Muscle of arm (tissue), 14 donors: ENCODE measurements at places on chromosomes 3 and 15. TPM values are rescaled to one million over a fixed set of nuclear protein-coding genes. Genes with fewer than 3 reads are reported as not detected.

DNA sequence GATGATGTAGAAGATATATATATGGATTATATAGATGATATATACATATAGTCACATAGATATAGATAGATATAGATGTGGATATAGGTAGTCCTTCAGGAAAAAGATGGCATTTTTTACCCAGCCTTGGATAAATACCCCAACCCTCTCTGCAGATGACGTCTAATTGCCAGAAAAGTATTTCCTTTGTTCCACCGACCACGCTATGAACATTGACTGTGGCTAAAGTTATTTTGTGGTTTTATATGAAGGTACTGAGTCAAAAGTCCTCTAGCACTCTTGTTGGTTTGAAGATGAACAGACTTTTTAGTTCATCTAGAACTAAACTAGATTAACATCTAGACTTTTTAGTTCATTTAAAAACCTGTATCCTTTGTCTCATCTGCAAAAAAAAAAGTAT is 207.7 kb downstream of the PLOD2 start:
- DNase-seq: no peak

- DNase-seq: no peak
Observed at GRCh38 chr3:127222664-127223063, 29.7 kb downstream of the PRR23E start.

GRCh38 chr15:51952805-51953204 is 18.8 kb downstream of the LEO1 start:
- no peak for DNase-seq

DNA sequence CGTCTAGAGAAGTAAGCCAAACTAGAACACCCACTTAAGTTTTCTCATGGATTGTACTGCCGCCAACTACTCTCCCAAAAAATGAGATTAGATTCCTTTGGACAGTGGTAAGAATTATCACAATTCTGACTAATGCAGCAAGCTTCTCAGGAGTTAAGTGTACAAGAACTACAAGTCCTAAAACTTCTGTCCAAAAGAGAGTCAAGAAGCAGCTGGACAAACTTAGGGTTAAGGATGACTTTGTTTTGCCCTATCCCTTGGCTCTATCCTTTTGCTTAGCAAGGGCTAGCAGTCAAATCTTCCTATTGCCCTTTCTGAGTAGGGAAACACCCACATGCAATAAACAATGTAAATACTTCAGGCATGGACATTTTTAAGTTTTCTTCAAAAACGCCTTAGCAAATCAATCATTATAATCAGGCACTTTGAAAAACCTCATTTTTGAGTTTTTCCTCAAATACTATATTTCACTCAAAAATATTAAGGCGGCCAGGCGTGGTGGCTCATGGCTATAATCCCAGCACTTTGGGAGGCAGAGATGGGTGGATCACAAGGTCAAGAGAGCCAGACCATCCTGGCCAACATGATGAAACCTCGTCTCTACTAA is 19.5 kb downstream of the RAF1 start:
- no peak for DNase-seq

DNA sequence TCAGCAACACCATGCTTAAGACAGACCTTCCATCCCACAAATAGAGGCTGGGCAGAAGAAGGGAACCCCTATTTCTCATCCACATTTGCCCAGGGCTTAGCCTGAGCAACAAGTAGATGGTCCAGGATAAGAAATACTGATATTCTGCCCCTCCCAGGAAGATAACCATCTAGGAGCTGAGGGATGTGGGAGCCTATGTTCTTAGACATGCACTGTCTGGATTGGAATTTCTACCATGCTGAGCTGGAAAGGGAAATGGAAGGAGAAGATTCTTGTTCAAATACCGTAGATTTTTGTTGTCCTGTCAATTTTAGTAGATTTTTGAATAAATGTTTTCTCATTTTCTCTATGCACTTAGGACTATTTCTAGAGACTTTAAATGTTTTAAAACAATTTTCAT is 450.7 kb upstream of the SEMA6D start:
- no peak for DNase-seq

- no peak for DNase-seq
Observed at GRCh38 chr15:90097475-90097874, 4.8 kb downstream of the IDH2 start.

- no peak for DNase-seq
Observed at GRCh38 chr3:53218131-53218530, 37.7 kb downstream of the TKT start.

DNA sequence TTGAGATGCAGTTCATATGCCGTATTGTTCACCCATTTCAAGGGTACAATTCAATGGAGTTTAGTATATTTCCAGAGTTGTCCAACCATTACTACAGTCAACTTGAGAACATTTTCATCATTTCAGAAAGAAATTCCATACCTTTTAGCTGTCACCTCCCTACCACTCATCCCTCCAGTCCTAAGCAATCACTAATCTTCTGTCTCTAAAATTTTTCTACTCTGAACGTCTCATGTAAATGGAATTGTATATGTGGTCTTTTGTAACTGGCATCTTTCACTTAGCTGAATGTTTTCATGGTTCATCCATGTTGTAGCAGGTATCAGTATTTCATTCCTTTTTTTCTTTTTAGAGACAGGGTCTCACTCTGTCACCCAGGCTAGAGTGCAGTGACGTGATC is 51.1 kb downstream of the CMTM7 start:
- no peak for DNase-seq

TMEM45A gene
- polyA plus RNA-seq: 25.0 TPM

PATL2 gene
- polyA plus RNA-seq: 0.72 TPM

PLSCR2 gene
- polyA plus RNA-seq: not detected

ACTC1 gene
- polyA plus RNA-seq: 9,596 TPM

GRK7 gene
- not detected for polyA plus RNA-seq
